ENCODE measurements at places on chromosomes 6 and 20. TPM values are rescaled to one million over a fixed set of nuclear protein-coding genes. Genes with fewer than 3 reads are reported as not detected.

DLL1 gene
- 32.6 TPM for total RNA-seq

VGLL2 gene
- not detected for total RNA-seq

TRIM31 gene
- 0.57 TPM for total RNA-seq

IL17A gene
- total RNA-seq, result not detected

EHMT2 gene
- 39.7 TPM for total RNA-seq

CD109 gene
- 27.5 TPM for total RNA-seq

ZBTB12 gene
- total RNA-seq, result 1.1 TPM

ALDH8A1 gene
- 2.4 TPM for total RNA-seq

SIRPB1 gene
- total RNA-seq, result 0.38 TPM

ANKRD6 gene
- total RNA-seq, result 6.7 TPM

ILRUN gene
- total RNA-seq, result 65.0 TPM

ARFRP1 gene
- 30.2 TPM for total RNA-seq

SLC17A3 gene
- not detected for total RNA-seq

All from suprapubic skin (tissue), 4 donors.